ENCODE measurements at places on chromosomes 3 and 15.
A peak's percentile ranks its signal among the peaks of the same experiment; 100 is the strongest.

DNA sequence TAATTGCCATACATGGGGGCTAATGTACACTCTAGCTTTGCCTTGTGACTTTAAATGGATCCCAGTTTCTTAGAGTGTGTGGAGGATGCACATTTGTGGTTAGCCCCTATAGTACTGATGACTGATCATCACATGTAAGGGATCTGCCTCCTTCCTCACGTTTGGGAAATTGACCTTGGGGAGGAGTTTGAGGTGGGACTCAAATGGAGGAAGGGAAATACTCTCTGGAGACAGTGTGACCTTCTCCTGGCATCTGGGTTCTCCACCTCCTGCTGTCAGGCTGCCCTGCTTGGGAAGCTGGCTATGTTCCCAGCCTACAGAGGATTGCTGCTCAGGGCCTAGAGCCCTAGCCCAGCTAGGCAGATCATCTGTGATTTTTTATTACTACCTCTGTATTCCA lies 48.7 kb downstream of the PPM1L start:
- peak; percentile 10 for DNase-seq

GRCh38 chr3:27923349-27924068 lies 201.4 kb upstream of the EOMES start:
- DNase-seq = peak; percentile 14

DNA sequence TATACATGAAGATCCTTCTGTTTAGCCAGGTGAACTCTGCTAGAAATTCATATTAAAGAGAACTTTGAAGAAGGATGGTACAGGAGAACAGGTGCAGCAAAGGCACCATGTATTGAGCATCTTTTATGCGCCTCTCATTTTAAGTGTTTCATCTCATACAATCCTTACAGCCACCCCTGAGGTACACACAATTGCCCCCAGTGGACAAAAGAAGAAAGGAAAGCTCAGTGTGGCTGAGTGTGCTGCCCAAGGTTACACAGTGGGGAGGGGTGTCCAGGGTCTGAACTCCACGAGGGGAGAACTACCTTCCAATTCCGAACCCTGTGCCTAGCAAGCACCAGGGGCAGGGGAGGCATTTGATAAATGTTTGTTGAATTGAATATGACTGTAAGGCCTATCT lies 98.6 kb downstream of the MECOM start:
- no peak for DNase-seq

GRCh38 chr15:74789171-74789631 lies 7.3 kb downstream of the CSK start:
- no peak for DNase-seq

DNA sequence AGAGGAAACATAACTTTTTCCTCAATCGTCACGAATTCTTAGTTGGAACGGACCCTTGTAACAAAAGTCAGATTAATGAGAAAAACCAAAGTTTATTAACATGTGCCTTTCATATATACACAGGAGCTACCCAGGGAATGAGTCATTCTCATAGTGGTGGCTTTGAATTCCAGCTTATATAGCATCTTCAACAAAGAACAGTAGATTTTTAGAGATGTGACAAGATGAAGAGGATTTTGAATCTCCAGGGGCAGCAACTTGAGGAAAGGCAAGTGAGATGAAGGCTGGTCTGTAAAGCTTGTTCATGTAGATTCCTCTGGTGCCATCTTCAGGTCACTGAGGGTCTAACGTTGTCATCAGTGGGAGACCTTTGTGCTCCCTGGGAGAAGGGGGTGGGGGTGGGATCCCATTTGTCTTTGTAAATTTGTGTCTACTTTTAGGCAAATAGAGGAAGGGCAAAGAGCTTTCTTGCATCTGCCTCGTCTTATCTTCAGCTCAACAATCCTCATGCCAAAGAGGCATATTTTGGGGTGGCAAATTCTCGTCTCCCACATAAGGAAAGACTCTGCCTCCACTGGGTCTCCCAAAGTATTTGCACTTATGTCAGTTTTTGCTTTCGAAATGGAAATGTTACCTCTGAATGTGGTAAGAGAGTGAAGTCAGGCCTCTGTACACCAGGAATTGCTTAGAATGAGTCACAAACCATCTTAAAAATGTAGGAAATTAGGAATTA lies 29.5 kb downstream of the CLEC3B start:
- peak; percentile 68 for DNase-seq

DNA sequence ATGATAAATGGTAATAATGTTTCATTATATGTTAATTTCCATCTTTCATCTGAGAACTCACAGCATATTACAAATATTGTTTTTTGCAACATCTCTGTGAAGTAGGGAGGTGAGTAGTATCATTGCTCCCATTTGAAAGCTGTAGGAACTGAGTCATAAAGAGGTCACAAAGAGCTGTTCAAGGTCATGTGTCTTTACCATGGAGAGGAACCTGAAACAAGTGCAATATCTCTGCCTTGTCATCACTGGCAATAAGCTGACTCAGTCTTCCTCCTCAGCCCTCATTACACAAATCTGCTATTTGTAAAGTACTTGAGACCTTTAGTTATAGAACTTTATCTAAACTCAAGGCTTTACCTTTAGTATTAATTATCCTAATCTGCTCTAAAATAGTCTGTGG lies 4.4 kb upstream of the ATP13A4 start:
- peak; percentile 12 for DNase-seq

DNA sequence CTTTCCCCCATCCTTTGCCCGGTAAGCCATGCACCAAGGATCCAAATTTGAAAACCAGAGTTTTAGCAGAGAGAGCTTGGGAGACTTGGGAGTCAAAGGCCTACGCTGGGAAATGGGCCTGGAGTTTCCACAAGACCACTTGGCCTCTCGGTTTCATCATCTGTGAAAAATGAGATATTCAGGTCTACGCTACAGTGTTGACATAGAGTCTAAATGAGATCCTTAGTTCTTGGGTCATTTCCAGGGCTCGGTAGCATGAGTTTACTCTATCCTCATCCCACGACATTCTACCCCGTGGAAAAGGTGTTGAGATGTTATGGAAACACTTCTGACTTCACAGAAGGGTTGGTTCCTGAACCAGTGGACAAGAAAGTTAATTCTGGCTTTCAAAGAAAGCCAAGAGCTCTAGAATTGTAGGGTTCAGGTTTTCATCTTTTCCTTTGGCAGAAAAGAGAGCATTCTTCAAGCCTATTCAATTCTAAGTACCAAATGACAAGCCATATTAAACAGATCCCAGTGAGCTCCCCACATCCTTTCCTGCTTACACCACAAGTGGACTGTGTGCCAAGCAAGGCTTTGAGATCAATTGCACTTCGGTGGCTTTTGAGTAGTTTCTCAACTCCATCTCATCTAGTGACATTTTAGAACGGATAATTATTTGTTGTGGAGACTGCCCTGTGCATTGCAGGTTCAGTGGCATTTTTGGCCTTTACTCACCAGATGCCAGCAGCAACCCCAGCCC lies 219.7 kb downstream of the SLCO3A1 start:
- DNase-seq = no peak

- DNase-seq = peak; percentile 65
Measured at GRCh38 chr3:5136211-5136918, 14.3 kb downstream of the ARL8B start.

DNA sequence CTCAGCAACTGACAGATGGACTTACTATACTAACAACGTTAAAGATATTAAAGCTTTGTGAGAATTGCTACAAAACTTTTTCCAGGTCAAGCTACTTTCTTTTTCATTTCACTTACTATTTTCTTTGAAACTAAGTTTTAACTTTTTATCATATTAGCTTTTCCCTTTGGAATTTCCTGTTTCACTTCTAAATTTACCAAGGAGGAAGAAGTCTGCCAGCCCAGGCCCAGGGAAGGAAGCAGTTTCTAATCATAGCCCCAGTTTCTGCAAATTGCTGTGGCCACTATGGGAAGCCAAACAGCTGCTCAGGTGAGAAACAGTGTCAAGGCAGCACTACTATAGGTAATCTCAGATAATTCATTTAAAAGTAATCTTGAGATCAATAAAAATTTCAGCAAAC lies 18.4 kb downstream of the CYFIP1 start:
- DNase-seq = peak; percentile 33

DNA sequence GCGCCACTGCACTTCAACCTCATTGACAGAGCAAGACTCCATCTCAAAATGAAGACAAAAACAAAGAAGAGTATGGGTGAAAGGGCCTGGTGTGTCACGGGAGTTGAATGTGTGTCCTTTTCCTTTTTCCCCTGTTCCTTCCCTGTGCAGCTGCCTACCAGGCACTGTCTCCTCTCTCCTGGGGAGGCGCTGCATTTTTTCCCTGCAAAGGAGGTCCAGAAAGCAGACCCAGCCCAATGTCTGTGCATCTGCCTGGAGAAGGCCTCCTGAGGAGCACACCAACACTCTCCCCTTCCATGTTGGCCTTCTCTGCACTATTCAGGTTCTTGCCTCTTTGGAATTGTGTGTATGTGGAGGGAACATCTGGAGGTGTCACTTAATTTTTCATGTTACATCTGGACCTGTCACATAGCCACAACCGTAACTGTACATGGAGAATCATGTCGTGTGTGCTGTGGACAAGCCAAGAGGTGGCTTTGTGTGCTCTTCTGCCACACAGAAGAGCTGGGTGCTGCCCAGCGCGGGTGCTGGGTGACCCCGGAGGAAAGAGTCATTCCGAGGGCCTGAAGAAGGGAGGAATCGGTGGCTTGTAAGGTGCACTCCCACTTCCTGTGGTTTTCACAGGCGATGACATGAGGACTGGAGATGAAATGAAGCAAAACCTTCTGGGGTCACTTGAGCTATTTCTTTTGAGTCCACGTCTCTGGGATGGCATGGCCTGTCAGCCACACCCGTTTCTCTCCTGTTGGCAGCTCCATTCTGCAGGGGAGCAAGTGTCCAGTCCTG lies 46.5 kb upstream of the CGNL1 start:
- no peak for DNase-seq

- no peak for DNase-seq
Measured at GRCh38 chr15:81825136-81825535, 220.7 kb downstream of the MEX3B start.
